ENCODE measurements at places on chromosomes 1 and 21. TPM values are rescaled to one million over a fixed set of nuclear protein-coding genes. Genes with fewer than 3 reads are reported as not detected.
A peak's percentile ranks its signal among the peaks of the same experiment; 100 is the strongest.

DNA sequence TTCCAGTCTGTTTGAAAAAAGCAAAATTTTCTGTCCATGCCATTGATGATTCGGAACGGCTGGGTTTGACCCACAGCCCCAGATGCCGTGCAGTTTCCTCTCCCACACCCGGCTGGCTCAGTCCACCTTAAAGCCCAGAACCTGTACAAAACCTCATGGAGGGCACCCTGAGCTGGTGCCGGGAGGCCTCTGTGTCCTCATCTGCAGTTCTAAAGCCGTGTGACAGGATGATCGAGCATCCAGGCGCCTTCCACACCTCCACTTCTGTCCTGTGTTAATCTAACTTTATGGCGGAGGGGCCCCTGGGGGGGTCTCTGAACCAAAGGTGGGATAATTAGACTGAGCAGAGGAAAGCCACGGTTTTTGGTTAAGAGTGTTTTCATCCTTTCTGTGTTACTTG is 49.6 kb downstream of the SLC37A1 start:
- DNase-seq: peak; percentile 42

The CREB3L4 gene
- total RNA-seq: 13.8 TPM

DNA sequence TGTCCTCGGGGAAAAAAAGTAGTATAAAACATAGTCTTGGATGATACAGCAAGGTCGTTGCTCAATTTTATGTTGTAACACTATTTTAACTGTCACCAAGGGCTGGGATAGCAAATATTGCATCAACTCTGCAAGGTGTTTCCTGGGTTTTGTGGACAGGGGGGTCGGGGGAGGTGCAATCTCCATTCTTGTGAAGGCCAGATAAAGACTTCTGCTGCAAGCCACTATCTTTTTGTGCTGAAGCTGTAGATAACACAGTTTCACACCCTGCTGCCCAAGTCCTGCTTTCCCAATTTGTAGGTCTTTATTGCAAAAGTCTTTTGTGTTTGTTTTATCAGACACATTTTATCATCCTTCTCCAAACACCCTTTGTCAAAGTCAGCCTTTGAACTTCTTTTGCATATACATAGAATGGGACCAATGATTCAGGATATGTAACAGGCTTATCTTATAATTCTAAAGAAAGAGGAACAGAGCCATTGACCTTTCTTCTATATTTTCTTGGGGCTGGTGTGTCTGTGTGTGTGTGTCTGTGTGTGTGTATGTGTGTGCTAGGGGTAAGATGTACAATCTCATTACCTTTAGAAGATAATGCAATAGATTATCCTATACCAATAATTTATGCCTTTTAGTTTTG is 140.6 kb downstream of the RUNX1 start:
- peak; percentile 70 for DNase-seq

DNA sequence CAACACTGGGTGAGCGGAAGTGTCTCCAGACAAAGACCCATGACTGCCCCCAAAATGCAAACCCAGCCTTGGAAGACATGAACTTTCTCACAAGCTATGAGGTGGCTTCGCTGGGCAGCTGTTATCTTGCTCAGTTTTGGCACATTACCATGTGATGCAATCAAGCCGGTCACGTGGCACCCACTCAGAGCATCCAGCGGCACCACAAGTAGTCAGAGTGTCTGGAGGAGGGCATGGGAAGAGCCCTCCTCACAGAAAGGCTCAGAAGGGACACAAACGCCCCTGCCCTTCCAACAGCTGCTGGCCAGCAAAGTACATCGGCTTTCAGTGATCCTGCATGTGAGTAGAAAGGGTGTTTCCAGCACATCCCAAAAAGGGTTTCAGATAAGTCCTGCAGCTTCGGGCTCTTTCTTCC is 145.5 kb upstream of the IRF2BP2 start:
- DNase-seq: peak; percentile 90

The EPS15 gene
- total RNA-seq: 102 TPM

DNA sequence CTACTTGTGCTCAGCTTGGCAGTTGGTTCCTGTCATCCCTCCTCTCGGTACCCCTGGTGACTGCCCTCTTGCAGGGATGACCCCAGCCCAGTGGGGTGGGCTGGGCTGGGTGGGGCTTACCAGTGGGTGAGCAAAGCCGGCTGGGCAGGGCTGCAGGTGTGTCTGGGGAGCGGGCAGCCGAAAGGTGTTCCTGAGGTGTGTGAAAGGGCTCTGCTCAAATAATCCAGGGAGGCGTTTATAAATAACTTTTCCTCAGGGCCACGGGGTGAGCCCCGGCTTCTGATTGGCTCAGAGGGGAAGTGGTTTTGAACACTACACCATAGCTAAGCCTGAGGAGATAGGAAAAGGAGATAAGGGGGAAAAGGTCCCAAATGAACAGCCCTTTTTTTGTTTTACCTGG is at the start of gene SLC26A9:
Gene SLC26A9, minus strand, starts transcription at position 212 of the 400 bp plus-strand sequence. CDS start 7,636 bp downstream, outside the sequence.
- DNase-seq: no peak

The IGSF3 gene
- total RNA-seq: 5.3 TPM

The DLGAP3 gene
- total RNA-seq: 0.36 TPM

DNA sequence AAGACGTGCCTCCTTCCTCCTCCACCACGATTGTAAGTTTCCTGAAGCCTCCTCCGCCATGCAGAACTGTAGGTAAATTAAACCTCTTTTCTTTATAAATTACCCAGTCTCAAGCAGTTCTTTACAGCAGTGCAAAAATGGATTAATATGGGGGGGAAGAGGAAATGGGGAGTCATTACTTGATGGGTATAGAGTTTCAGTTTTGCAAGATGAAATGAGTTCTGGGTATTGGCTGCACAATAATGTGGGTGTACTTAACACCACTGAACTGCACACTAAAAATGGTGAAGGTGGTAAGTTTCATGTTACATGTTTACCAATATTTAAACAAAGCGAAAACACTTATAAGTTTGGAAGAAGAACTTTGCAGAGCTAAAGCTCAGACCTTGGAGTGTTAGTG is 24.3 kb upstream of the DISP1 start:
- no peak for DNase-seq

Measured in sigmoid colon (tissue), 7 donors.